NCI-H1694 (cell line): ENCODE measurements at places on chromosomes 5 and 9.

DNA sequence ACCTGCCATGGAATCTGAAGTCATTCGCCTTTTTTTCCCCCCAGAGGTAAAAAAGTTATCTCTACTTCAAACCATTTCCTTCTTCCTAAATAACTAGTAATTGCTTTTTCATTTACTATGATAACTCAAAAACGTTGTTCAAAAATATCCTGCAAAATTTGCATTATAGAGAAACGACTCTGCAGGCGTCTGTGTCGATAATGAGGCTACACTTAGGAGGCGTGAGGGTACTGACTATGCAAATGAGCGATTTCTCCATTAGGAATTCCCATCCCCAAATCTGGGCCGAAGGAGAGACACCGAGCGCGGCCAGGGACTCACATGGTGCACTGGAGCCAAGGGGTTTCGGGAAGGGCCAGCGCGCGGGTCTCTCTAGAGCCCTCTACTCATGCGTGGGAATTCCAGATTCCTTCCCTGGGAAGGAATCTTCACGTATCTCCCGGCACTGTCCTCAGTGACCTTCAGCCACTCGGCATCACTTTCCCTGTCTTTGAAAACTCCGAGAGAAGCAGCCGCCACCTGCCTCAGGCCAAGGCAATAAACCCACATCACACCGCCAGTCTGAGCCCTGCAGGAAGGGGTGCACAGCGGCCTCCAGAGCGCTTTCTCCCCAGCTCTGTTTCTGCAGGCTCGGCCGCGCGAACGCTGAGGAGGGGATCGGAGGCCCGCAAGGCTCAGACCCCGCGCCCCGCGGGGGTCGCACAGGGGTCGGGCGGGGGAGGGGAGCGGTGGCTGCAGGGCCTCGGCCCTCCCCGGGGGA lies 718 bp upstream of the DENND4C start:
- peak; percentile 48 for DNase-seq

- DNase-seq = no peak
Measured at GRCh38 chr9:37710046-37710445, 43.6 kb upstream of the TRMT10B start.

DNA sequence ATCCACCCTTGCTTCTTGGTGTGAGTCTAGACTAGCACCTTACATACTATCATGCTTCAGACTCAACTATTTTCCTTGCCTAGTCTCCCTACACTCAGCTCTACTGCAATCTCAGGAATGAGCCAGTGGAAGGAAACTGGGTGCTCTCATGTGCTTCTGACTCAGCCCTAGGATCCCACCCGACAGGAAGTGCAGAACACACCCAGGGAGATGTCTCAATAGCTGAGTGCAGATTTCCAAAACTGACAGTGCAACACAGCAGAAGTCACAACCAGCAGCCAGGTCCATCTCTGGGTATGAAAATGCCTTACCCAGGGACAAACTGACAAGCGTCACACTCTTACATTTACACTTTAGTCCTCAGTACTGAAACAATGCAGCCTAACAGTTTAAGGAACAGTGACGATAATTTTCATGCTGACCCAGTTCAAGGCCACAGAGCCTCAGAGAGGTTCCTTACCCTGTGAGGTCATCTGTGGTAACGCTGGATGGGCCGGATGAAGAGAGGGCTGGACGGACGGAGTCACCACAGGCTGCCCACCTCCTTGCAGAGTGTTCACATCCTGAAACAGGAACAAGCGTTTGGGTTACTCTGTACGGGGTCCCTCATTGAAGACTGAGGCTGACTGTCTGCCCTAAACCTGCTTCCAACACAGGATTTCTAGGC lies 33.0 kb downstream of the FKBP15 start:
- no peak for DNase-seq

DNA sequence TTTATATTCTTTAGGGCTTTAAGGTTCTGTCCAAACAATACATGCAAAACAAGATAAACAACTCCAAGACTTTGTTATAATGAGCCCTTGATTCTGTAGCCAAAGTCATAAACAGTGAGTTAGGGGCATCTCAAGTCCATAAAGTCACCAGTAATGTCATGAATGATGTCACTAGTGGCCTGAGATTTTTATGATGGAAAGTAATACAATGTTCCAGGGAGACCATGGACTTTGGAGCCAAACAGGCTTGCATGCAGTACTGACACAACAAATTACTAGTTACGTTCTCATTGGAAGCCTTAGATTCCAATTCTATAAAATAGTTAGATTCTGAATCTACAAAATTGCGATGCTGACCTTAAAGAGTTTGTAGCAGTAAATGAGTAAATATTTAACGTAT lies 280.0 kb downstream of the HINT1 start:
- no peak for DNase-seq

DNA sequence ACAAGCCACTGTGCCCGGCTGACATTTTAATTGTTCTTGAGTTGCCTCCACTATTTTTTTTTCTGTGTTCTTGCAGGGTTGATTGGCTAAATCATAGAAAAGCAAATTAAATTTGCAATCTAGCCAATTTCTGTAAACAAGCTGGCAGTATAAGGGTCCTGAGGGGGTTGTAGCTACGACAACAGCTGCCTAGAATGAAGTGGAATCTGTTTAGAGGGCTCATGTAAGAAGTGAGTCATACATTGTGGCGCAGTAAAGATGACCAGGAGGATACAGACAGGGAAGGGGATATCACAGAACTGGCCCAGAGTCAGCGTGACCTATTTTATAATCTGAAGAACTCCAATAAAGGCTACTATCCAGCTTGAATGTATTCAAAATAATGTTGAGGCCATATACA lies 82.2 kb upstream of the TLE1 start:
- no peak for DNase-seq

- DNase-seq = no peak
Measured at GRCh38 chr9:6733831-6734230, 23.9 kb upstream of the KDM4C start.
